ENCODE measurements at places on chromosomes 6 and 20.
A peak's percentile ranks its signal among the peaks of the same experiment; 100 is the strongest.

DNA sequence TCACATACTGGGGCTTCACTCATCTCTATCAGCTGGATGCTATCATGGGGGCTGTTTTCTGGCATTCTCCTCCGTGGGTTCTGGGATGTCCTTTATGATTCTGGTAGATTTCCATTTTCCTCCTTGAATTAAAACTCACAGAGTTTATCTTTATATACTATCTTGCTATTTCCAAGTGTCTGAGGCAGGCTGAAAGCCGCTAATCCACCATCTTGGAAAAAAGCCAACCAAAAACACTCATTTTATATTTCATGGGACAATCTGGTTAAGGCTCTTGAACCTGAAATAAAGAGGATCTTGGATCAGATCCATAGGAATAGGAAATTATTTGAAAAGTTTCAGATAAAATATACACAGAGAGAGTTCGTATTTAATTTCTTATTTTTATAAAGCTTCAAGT is 86.0 kb downstream of the AFG1L start:
- DNase-seq = no peak

DNA sequence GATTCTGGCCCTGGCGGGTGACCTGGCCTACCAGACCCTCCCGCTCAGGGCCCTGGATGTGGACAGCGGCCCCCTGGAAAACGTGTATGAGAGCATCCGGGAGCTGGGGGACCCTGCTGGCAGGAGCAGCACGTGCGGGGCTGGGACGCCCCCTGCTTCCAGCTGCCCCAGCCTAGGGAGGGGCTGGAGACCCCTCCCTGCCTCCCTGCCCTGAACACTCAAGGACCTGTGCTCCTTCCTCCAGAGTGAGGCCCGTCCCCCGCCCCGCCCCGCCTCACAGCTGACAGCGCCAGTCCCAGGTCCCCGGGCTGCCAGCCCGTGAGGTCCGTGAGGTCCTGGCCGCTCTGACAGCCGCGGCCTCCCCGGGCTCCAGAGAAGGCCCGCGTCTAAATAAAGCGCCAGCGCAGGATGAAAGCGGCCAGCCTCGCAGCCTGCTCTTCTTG is 868 bp upstream of the SLC2A4RG start:
- DNase-seq = no peak

DNA sequence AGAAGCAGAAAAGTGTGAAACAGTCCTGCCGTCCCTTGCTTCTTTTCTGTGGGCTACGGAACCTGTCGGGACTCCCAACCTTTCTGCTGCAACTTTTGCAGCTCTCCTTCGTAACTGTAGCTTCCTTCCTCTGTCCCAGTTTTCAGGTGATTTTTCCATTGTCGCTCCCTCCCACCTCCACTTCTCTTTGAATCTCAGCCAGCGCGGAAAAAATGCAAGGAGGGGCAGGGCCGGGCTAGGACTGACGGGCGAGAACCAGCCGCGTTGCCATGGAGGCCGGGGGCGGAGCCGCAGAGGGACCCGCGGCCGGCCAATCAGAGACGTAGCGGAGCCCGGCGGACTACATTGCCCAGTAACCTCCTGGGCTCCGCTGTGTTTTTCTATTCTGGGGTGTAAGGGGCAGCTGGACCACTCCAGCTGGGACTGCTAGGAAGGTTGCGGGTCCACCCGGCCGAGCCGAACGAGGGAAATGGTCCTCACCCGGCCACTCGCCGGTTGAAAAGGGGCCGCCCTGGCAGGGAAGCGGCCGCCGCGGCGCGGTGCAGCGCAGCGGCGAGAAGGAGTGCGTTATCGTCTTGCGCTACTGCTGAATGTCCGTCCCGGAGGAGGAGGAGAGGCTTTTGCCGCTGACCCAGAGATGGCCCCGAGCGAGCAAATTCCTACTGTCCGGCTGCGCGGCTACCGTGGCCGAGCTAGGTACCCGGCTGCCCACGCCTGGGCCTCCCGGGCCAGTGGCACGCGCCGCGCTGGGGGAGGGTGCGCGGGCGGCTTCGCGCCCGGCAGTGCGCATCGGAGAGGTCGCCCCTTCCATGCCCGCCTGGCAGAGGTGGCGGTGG is at the start of the genes CYP39A1 and SLC25A27:
Gene CYP39A1, minus strand, starts transcription at position 216 of the 836 bp plus-strand sequence. CDS start 236 bp downstream, outside the sequence.
Gene SLC25A27, plus strand, starts transcription at position 373 of the 836 bp plus-strand sequence. Its CDS starts 218 bp downstream, at position 591.
- peak; percentile 80 for DNase-seq

DNA sequence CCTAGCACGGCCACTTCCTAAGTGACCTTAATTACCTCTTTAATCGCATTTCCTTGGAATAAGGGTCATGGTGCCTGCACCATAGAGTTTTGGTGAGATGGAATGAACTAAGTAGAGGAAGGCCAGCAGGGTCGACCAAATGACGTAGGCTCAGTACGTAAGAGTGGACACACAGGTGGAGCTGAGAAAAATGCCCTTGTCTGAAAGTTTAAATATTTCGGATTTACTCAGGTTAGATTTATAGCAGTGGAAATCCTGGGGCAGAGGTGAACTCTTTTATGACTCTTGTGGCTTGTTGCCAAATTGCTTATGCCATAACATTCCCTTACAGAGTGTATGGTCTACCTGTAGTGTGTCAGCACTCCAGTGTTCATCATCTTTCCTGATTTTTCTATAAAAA is 23.6 kb upstream of the BTBD3 start:
- DNase-seq = no peak

DNA sequence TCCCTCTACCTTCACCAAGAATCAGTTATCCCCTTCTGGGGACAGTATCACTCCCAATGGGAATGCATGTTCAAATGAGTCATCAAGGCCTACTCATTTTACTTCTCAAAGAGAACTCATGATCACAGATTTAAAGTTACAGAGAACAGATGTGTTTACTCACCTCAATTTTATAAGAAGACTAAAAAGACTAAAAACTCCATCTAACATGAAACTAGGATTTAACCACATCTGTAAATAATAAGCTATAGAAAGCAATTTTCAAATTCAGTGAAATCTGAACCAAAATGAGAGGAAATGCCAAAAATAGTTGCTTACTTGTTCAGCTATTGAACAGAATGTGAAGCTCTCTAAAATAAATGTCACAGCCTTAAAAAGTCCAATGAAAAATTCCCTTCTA is 300.1 kb upstream of the KCNQ5 start:
- DNase-seq = no peak

DNA sequence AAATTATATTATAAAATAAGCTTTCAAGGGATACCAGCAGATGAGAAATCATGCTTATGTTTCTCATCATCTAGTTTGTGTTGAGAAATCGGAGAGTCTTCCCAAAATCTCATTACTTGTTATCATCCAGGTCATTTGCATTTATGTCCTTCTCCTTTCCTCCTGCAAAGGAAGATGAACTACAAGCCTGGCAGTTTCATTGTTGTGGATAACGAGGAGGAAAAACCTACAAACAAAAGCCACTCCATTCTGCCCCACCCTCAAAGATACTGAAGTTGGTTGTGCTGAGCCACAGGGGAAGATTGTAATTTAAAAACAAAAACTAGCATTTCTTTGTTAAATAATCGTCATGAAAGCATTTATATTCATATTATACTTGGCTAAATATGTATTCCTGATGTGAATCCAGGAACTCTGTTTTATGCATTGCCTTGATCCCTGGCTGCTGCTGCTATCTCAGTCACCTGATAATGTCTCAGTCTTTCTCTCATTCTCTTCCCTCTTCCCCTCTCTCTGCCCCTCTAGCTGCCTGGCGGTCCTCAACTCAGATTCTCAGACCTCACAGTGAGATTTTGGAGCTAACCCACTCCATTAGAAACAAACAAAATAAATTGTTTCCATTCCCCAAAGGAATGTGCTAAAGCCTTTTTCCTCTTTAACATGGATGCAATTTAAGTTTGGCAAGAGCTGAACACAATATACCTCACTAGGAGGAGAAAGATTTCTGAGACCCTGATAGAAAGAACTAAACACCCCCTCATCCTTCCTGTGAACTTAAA is 185.3 kb downstream of the ADAT2 start:
- no peak for DNase-seq

DNA sequence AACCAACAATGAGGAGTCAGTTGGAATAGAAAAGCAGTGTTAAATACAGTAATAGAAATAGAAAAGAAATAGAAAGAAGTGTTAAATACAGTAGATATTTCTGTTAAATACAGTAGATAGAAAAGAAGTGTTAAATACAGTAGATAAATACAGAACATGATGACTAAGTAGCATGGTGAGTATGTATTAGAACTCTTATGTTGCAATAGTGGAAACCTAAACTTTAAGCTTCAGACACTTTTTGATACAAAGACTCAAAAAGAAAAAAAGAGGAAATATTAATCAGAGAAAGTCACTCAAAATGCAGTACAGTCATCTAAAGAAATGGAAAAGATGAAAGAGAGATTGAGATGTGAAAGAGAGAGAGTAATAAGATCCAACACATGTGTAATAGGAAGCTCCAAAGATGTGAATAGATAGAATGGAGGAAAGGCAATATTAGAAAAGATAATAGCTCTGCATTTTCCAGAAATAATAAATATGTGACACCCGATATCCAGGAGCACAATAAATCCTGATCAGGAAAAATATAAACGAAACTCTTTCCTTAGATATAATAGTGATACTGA is 131.5 kb upstream of the KCNK16 start:
- DNase-seq = no peak

GRCh38 chr6:25315194-25316177 is 36.3 kb downstream of the CARMIL1 start:
- DNase-seq = no peak

Data from NCI-H460 (cell line).